Lower leg skin (tissue), 4 donors: ENCODE measurements at places on chromosomes 4 and X. TPM values are rescaled to one million over a fixed set of nuclear protein-coding genes. Genes with fewer than 3 reads are reported as not detected.

The BRS3 gene
- not detected for total RNA-seq

The STOX2 gene
- total RNA-seq: 12.2 TPM

The DUSP21 gene
- not detected for total RNA-seq

The FRG2 gene
- not detected for total RNA-seq

The PPEF1 gene
- 0.62 TPM for total RNA-seq

The ENPP6 gene
- 0.16 TPM for total RNA-seq

The CENPVL1 gene
- total RNA-seq: not detected

The CD38 gene
- total RNA-seq: 0.29 TPM

The RAB41 gene
- total RNA-seq: not detected

The TAF1 gene
- total RNA-seq: 44.9 TPM

The RAB40A gene
- total RNA-seq: 0.13 TPM

The RPA4 gene
- 0.36 TPM for total RNA-seq

The MYL5 gene
- 31.4 TPM for total RNA-seq

The ARMCX2 gene
- 5.4 TPM for total RNA-seq

The PABPC5 gene
- total RNA-seq: 2.1 TPM

The NXF2 gene
- not detected for total RNA-seq

The CDS1 gene
- 29.3 TPM for total RNA-seq

The NWD2 gene
- 1.1 TPM for total RNA-seq

The SSX2 gene
- not detected for total RNA-seq

The PPP1R2C gene
- total RNA-seq: not detected

The CTSO gene
- total RNA-seq: 5.1 TPM

The MAGED4 gene
- not detected for total RNA-seq

The DUX4 gene
- total RNA-seq: not detected

The NHSL2 gene
- total RNA-seq: 2.4 TPM

The ABLIM2 gene
- total RNA-seq: 29.8 TPM

The FAM199X gene
- total RNA-seq: 14.5 TPM

The ADH1B gene
- total RNA-seq: 290 TPM

The MAGEB3 gene
- total RNA-seq: not detected

The CXorf49 gene
- not detected for total RNA-seq

The SORCS2 gene
- total RNA-seq: 1.5 TPM

The PDE5A gene
- total RNA-seq: 11.9 TPM

The TLR3 gene
- 3.8 TPM for total RNA-seq

The LRCH2 gene
- 0.42 TPM for total RNA-seq

The MAGEA8 gene
- total RNA-seq: not detected

The CYBB gene
- 2.6 TPM for total RNA-seq

The ALAS2 gene
- not detected for total RNA-seq

The TCEAL7 gene
- 4.0 TPM for total RNA-seq

The MTNR1A gene
- total RNA-seq: not detected

The ASB9 gene
- total RNA-seq: 1.7 TPM

The GAGE1 gene
- total RNA-seq: not detected

The UCP1 gene
- total RNA-seq: not detected

The DRP2 gene
- 0.25 TPM for total RNA-seq

The CDKL2 gene
- 0.17 TPM for total RNA-seq

The SLC34A2 gene
- 2.3 TPM for total RNA-seq

The RHOH gene
- total RNA-seq: 3.4 TPM

The GPC3 gene
- 10.4 TPM for total RNA-seq

The TLR2 gene
- total RNA-seq: 10.7 TPM
